ENCODE measurements at places on chromosomes 2 and 18.

DNA sequence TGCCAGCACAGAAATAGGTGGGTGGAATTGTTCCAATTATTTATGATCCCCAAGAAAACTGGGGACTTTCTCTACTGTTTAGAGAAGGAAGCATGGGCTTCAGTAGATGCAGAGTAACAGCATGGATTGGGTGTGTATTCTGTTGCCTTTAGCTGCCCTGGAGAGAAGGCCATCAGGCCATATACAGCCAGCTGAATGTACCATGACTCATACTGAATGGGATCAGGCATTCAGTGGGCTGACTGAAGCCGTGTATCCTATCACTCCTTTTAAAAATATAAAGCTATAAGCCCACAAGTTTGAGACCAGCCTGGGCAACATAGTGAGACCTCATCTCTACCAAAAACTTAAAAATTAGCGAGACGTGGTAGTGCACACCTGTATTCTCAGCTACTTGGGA lies 16.7 kb upstream of the PLEKHM3 start:
- no peak for DNase-seq

- DNase-seq = no peak
Observed at GRCh38 chr2:160513120-160513519, 19.5 kb upstream of the RBMS1 start.

DNA sequence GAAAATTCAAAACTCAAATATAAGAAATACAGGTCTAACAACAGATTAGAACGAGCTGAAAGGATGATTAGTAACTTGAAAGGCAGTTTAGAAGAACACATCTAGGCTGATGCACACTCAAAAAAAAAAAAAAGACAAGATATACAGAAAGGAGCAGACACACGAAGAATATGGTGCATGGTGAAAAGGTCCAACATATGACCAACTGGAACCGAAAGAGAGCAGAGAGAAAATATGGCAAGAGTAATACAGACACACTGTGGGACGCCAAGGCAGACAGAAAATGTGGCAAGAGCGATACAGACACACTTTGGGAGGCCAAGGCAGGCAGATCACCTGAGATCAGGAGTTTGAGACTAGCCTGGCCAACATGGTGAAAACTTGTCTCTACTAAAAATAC lies 39.8 kb downstream of the NDUFA10 start:
- no peak for DNase-seq

DNA sequence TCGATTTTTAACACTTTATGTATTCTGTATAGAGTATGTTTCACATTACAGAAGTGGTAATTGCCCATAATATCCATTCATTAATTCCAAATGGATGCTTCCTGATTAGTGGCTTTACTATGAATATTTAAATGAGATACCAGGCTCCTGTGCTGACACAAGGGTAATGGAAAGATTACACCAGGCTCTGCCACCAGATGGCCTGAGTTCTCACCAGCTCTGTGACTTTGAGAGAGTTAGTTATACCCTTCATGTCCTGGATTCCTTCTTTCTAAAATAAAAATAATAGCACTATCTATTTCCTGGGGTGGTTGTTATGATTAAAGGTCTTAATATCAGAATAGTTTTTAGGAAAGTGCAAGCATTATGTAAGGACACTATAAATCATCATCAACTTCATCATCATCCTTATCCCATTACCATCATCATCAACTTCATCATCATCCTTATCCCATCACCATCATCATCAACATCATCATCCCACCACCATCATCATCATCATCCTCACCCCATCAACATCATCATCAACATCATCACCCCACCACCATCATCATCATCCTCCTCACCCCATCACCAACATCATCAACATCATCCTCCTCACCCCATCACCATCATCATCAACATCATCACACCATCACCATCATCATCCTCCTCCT lies 151.8 kb downstream of the DNER start:
- DNase-seq = no peak

DNA sequence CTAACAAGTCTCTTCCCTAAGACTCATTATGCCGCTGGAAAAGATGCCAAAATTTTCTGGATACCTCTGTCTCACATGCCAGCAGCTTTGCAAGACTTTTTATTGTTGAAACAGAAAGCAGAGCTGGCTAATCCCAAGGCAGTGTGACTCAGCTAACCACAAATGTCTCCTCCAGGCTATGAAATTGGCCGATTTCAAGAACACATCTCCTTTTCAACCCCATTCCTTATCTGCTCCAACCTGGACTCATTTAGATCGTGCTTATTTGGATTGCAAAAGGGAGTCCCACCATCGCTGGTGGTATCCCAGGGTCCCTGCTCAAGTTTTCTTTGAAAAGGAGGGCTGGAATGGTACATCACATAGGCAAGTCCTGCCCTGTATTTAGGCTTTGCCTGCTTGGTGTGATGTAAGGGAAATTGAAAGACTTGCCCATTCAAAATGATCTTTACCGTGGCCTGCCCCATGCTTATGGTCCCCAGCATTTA lies 26.3 kb downstream of the DHRS9 start:
- DNase-seq = no peak

DNA sequence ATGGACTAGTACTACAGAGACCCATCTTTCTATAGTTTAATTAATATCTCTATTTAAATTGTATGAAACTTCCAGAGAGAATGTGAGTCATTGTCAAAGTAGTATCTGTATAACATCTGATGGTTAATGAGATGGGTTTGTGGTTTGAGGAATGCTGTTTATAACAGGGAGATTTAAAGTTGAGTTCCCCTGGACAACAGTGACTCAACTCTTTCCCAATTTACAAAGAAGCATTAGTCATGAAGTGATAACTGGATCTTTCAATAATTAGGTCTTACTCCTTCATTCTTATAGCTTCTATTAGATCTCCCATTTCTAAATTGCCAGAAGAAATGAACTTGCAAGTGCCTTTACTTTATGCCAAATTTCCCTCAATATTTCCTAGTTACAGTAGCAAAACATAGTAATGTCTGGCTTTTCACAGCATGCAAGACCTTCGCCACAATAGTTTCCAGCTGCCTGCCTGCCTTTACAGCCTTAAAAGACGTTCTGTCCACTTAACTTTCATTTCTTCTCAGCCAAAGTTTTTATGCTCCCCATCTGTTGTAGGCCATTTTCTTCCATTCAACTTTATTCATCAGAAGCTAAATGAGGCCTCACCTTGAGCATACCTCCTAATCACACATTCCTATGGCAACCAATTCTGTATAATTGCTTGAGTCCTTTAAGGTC lies 47.7 kb upstream of the WDR75 start:
- DNase-seq = no peak

GRCh38 chr2:37614061-37614738 lies 57.2 kb downstream of the CDC42EP3 start:
- DNase-seq = no peak

GRCh38 chr2:42101206-42102023 lies 53.6 kb downstream of the PKDCC start:
- no peak for DNase-seq

DNA sequence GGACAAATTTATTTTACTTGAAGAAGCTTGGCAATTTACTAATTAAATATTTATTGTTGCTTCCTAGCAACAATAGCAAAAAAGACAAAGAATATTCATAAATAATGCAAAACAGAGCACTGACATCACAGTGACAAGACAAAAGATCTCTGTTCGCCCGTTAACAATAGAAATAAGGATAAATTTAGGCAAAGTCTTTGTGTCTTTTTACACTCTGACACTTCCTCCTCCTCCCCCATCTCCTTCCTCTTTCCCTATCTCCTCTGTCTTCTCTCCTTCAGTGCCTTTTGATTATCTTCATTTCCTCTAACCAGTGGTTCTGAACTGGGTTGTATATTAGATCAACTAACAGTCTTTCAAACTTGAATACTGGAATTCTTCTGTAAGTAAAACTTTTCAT lies 808.4 kb downstream of the ERBB4 start:
- DNase-seq = no peak

GRCh38 chr18:9211955-9212354 lies 75.4 kb downstream of the ANKRD12 start:
- no peak for DNase-seq

GRCh38 chr2:152766928-152767327 lies 48.5 kb downstream of the ARL6IP6 start:
- no peak for DNase-seq

GRCh38 chr2:7813541-7814292 lies 868.1 kb upstream of the ID2 start:
- DNase-seq = no peak

GRCh38 chr2:177264209-177264692 lies 276 bp downstream of the NFE2L2 start:
- DNase-seq = no peak

- peak; percentile 17 for DNase-seq
Observed at GRCh38 chr2:28507796-28508764, 12.2 kb downstream of the PLB1 start.

- DNase-seq = no peak
Observed at GRCh38 chr18:47790036-47790435, 140.4 kb downstream of the SMAD2 start.

- DNase-seq = no peak
Observed at GRCh38 chr2:86338778-86339295, 1.4 kb upstream of the REEP1 start.

DNA sequence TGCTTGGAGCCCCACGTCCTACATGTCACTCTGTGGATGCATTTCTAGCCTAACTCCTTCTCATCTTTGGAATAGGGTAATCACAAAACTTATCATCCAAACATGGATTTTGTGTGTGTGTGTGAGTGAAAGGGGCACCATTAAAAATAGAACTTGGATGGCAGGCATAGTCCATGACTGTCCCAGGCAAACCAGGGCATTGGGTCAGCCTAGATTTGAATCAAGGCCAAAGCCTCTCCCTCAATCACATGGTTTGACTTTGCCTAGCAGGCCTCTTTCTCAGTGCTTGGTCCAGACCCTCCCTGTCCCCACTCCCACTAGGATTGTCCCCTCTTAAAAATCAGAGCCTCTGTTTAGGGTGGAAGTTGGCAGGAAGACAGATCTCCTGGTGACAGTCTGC lies 67.4 kb upstream of the BCL2L11 start:
- no peak for DNase-seq

- DNase-seq = no peak
Observed at GRCh38 chr18:63213331-63213900, 106.2 kb downstream of the BCL2 start.

GRCh38 chr18:63177919-63178821 lies 141.4 kb downstream of the BCL2 start:
- DNase-seq = no peak

GRCh38 chr2:153766415-153766814 lies 105.3 kb upstream of the GALNT13 start:
- DNase-seq = no peak

GRCh38 chr2:151881342-151881741 lies 53.1 kb upstream of the ARL5A start:
- no peak for DNase-seq

DNA sequence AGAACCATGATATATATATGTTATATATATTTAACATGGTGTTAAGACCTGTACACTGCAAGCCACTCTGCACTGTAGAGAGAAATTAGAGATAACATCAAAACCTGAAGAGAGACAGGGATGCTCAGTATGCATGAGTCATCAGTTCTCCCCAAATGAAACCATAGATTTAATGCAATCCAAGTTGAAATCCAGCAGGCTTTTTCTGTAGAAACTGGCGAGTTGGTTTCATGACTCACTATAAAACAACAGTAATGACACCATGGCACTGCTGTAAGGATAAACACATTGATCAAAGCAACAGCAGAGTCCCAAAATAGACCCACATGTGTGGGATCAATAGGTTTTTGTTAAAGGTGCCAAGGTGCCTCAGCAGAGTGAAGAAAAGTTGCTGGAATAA lies 65.8 kb downstream of the RTP5 start:
- DNase-seq = no peak

DNA sequence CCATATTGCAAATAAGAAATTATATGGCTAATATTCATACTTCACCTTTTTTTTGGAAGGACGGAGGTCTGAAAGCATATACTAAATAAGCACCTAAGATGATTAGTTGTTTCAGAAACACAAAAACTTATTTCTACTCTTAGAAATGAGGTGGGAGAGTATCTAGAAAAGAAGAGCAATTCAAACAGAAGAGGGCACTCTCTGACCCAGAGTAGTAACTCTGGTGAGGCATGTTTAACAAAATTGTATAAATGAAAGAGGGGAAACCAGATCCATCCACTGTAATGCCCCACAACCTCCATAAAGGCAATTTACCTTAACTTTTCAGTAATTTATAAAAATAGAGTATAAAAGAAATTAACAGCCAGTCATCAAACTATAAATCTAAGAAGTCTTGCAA lies 669.6 kb upstream of the VRK2 start:
- no peak for DNase-seq

- DNase-seq = no peak
Observed at GRCh38 chr18:50286391-50287027, 983 bp downstream of the CXXC1 start.

Data from activated CD8-positive, alpha-beta memory T cell treated with anti-CD3 and anti-CD28 coated beads for 1 hour (primary cell).